ENCODE measurements at places on chromosomes 4 and X.

- no peak for DNase-seq
Measured at GRCh38 chrX:39613997-39614679, 483.6 kb downstream of the BCOR start.

GRCh38 chr4:184887333-184887732 is 61.6 kb upstream of the ACSL1 start:
- no peak for DNase-seq

DNA sequence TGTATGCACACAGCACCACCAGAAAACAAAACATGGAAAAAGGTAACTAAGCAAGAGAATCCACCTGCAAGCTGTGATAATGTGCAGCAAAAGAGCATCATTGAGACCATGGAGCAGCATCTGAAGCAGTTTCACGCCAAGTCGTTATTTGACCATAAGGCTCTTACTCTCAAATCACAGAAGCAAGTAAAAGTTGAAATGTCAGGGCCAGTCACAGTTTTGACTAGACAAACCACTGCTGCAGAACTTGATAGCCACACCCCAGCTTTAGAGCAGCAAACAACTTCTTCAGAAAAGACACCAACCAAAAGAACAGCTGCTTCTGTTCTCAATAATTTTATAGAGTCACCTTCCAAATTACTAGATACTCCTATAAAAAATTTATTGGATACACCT is 90.2 kb downstream of the TET2 start:
- DNase-seq = no peak

GRCh38 chr4:82696117-82696860 is 102.3 kb downstream of the SCD5 start:
- DNase-seq = no peak

GRCh38 chr4:173535957-173536356 is 5.9 kb upstream of the HAND2 start:
- no peak for DNase-seq

- no peak for DNase-seq
Measured at GRCh38 chrX:72142794-72143608, 11.3 kb upstream of the RTL5 start.

DNA sequence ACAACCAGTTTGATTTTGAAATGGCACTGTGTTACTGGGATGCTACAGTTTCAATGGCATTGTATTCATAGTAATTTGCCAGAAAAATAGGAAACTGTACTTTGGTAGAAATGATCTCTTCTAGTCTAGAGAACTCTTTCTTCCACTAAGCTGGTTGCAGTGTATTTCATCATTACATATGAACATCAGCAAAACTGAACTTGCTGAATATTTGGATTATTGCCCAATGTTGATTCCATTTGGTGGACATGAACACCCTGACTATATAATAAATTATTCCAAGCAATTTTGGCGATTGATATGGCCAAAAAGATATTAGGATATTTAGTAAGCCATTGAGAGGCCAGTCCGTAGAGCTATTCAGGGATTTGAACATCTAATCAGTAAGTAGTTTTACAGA is 191.8 kb upstream of the CXorf66 start:
- DNase-seq = no peak

GRCh38 chr4:41661442-41662076 is 87.0 kb downstream of the PHOX2B start:
- no peak for DNase-seq

Measured in GOT3 (cell line).